ENCODE measurements at places on chromosomes 7 and 10.

DNA sequence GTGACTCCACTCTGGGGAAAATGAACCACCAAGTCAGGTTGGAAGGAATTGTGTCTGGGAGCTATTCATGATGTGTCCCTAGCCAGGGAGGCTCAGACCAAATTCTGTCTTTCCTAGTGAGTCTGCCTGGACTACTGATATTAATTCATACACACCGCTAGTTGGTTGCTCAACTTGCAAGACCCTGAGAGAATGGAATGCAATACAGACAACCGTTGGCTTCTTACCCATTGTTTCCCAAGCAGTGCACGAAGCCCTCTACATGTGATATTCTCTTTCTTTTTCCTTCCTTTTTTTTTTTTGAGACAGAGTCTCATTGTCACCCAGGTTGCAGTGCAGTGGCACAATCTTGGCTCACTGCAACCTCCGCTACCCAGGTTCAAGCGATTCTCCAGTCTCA lies 19.4 kb upstream of the SRGN start:
- DNase-seq = no peak
- no peak overlapping the region for H3K4me3 ChIP-seq
- H3K27ac ChIP-seq = no peak overlapping the region
- H3K27me3 ChIP-seq = no peaks in the 10 kb centered on the region

GRCh38 chr10:3123571-3124411 lies 48.8 kb downstream of the PITRM1 start:
- H3K27ac ChIP-seq = no peak overlapping the region
- H3K27me3 ChIP-seq = no peaks in the 10 kb centered on the region
- no peak for DNase-seq
- H3K4me1 ChIP-seq = peaks cover 29% of the 10 kb centered on the region
- H3K36me3 ChIP-seq = peaks cover 28% of the 10 kb centered on the region
- no peak overlapping the region for H3K4me3 ChIP-seq

DNA sequence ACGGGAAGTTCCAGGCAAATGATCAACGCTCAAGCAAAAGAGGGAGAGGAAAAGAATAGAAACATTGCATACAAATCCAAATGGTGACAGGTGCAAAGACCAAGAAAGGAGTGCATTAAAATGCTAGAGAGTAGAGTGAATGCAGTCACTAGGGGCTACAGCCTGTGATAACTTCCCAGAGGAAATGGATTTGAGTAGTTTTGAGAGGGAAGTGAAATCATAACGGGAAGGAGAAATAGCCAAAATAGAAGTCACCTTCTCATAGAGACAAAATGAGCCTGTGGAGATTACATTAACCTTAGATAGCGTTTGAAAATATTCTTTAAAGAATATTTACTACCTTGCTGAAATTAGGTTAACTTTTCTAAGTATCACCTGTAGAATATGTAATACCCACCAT lies 26.5 kb downstream of the NUP42 start:
- H3K27me3 ChIP-seq = peaks cover 6% of the 10 kb centered on the region
- no peak overlapping the region for H3K4me3 ChIP-seq
- H3K4me1 ChIP-seq = peaks cover 6% of the 10 kb centered on the region
- DNase-seq = no peak
- H3K36me3 ChIP-seq = peaks cover 7% of the 10 kb centered on the region
- no peak overlapping the region for H3K27ac ChIP-seq

- H3K27ac ChIP-seq = no peak overlapping the region
- no peak overlapping the region for H3K4me3 ChIP-seq
- DNase-seq = no peak
- no peaks in the 10 kb centered on the region for H3K36me3 ChIP-seq
- no peaks in the 10 kb centered on the region for H3K27me3 ChIP-seq
Measured at GRCh38 chr7:111511845-111512244, 50.4 kb downstream of the IMMP2L start.

DNA sequence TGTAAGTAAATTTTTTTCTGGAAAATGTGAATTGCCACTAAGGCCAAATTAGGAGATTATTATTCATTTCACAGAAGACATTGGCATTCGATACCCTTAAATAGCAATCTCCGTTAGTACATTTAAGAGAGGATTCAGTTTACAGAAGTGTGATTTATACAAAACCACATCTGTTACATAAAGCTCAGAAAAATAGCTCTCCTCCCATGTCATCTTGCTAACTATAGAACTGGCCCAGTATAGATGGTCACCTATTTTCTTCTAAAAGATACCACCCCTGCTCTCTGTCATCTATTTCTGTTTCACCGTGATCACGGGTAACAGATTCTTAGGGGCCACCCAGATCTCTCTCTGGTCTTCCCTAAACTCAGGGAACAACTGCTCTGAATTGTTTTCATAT lies 119.1 kb downstream of the HIP1 start:
- H3K4me1 ChIP-seq = peaks cover 11% of the 10 kb centered on the region
- H3K27me3 ChIP-seq = no peaks in the 10 kb centered on the region

- no peaks in the 10 kb centered on the region for H3K36me3 ChIP-seq
- H3K27ac ChIP-seq = no peak overlapping the region
- H3K4me3 ChIP-seq = no peak overlapping the region
- no peaks in the 10 kb centered on the region for H3K27me3 ChIP-seq
Measured at GRCh38 chr7:80272560-80273239, 138.1 kb downstream of the GNAI1 start.

- H3K27ac ChIP-seq = peak overlapping the region; percentile 87
- H3K4me3 ChIP-seq = no peak overlapping the region
- no peaks in the 10 kb centered on the region for H3K27me3 ChIP-seq
- no peaks in the 10 kb centered on the region for H3K36me3 ChIP-seq
Measured at GRCh38 chr7:98352621-98353020, 48.3 kb downstream of the BAIAP2L1 start.

DNA sequence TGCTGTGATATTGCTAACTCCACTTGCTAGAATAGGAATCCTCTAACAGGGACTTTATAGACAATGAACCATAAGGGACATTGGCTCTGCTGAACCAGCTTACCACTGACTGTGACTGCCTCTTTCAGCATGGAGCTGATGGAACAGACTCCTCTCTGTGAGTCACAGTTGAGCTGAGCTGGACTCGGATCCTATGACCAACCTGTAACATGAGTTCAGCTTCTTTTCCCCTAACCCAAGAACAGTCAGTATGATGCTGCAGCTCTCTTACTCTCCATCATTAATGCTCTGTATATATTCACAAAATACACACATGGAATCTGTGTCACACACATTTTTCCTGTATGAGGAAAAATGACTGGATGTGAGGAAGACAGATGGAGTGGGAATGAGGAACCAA lies 177.9 kb upstream of the BET1 start:
- no peak overlapping the region for H3K4me3 ChIP-seq
- H3K36me3 ChIP-seq = no peaks in the 10 kb centered on the region
- no peaks in the 10 kb centered on the region for H3K4me1 ChIP-seq
- no peaks in the 10 kb centered on the region for H3K27me3 ChIP-seq
- H3K27ac ChIP-seq = peak overlapping the region; percentile 15

- H3K4me3 ChIP-seq = no peak overlapping the region
- H3K27ac ChIP-seq = no peak overlapping the region
- no peaks in the 10 kb centered on the region for H3K27me3 ChIP-seq
- peak; percentile 37 for DNase-seq
- H3K4me1 ChIP-seq = no peaks in the 10 kb centered on the region
- H3K36me3 ChIP-seq = no peaks in the 10 kb centered on the region
Measured at GRCh38 chr10:90787393-90788198, 70.2 kb downstream of the HTR7 start.

DNA sequence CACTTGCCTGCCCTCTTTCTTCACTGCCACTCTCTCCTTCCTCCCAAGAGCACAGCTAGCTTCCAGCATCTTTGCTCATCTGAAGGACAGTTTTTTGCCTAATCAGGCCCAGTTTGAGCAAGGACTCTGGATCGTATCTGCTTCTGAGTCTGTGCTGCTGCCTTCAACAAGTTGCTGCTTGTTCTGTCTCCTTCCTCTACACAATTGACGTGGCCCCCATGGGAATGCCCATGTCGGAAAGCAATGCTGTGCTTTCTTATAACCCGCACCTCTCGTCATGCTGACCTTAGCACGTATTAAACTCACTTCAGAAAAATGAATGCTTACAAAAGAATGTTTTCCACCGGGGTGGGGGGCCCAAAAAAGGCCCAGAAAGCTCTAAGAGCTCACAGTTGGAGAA lies 324.7 kb upstream of the C7orf33 start:
- no peak overlapping the region for H3K27ac ChIP-seq
- DNase-seq = no peak
- H3K36me3 ChIP-seq = no peaks in the 10 kb centered on the region

GRCh38 chr10:117681104-117681503 lies 138.6 kb downstream of the EMX2 start:
- DNase-seq = no peak
- no peak overlapping the region for H3K27ac ChIP-seq
- H3K36me3 ChIP-seq = no peaks in the 10 kb centered on the region

GRCh38 chr10:100480002-100480401 lies 17.2 kb downstream of the WNT8B start:
- H3K27me3 ChIP-seq = peaks cover 67% of the 10 kb centered on the region
- H3K27ac ChIP-seq = no peak overlapping the region
- peaks cover 4% of the 10 kb centered on the region for H3K36me3 ChIP-seq

DNA sequence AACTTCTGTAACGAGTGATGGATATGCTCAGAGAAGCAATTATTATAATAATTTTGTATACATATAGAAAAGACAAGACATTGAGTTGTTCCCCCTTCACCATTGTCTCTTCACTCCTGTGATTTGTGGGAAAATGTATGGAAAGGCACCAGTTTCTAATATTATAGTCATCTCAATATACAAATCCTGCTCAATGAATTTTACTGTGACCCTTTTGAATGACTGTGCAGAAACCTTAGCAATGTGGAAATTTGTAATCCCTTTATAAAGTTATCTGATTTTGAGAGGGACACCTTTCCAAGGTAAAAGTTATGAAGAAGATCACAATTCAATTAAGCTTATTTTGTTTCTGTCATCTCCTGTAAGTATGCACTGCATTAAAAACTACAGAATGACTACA lies 74.3 kb upstream of the DKK1 start:
- no peak for DNase-seq
- H3K4me3 ChIP-seq = no peak overlapping the region
- H3K27me3 ChIP-seq = no peaks in the 10 kb centered on the region
- no peak overlapping the region for H3K27ac ChIP-seq
- H3K36me3 ChIP-seq = no peaks in the 10 kb centered on the region
- no peaks in the 10 kb centered on the region for H3K4me1 ChIP-seq

- H3K4me1 ChIP-seq = no peaks in the 10 kb centered on the region
- H3K27ac ChIP-seq = no peak overlapping the region
- H3K27me3 ChIP-seq = no peaks in the 10 kb centered on the region
- no peak for DNase-seq
Measured at GRCh38 chr7:114450431-114450830, 35.8 kb downstream of the FOXP2 start.

GRCh38 chr10:112054516-112054915 lies 129.0 kb downstream of the GPAM start:
- no peak overlapping the region for H3K4me3 ChIP-seq
- H3K36me3 ChIP-seq = no peaks in the 10 kb centered on the region
- DNase-seq = no peak
- H3K4me1 ChIP-seq = no peaks in the 10 kb centered on the region

- peaks cover 3% of the 10 kb centered on the region for H3K27me3 ChIP-seq
- no peak overlapping the region for H3K4me3 ChIP-seq
- no peaks in the 10 kb centered on the region for H3K4me1 ChIP-seq
- DNase-seq = peak; percentile 61
- no peaks in the 10 kb centered on the region for H3K36me3 ChIP-seq
Measured at GRCh38 chr7:29177963-29178600, 16.5 kb upstream of the CHN2 start.

DNA sequence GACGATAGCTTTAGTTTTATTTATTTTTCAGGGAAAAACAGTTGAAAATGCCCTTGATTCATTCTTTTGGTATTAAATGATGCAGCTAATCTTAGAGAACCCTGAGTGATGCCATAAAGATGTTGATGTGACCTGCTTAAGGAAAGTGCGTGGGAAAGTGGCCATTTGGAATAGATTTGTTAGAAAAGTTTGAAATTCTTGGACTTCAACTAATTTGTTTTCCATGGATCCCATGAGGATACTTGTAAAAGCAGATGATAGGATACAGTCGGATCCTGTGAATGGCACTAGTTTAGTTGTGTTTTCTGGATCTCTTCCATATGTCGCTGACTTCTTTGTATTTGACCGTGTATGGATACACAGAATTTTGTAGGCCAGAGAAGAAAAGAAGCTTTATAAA lies 69.0 kb downstream of the SEPTIN7 start:
- no peak overlapping the region for H3K27ac ChIP-seq
- no peaks in the 10 kb centered on the region for H3K4me1 ChIP-seq
- DNase-seq = peak; percentile 42
- H3K36me3 ChIP-seq = peaks cover 58% of the 10 kb centered on the region

- no peak overlapping the region for H3K27ac ChIP-seq
- DNase-seq = peak; percentile 7
- peaks cover 27% of the 10 kb centered on the region for H3K27me3 ChIP-seq
Measured at GRCh38 chr10:132096223-132096622, 30.5 kb downstream of the JAKMIP3 start.

GRCh38 chr7:33905389-33906032 lies at the start of gene BMPER:
Gene BMPER, plus strand, starts transcription at chr7:33905539. Its CDS starts 75 bp downstream, at chr7:33905614.
- DNase-seq = peak; percentile 39
- H3K27ac ChIP-seq = no peak within 1 kb of the TSS
- peaks cover 12% of the 10 kb centered on the region for H3K4me1 ChIP-seq
- H3K27me3 ChIP-seq = peaks cover 32% of the 10 kb centered on the region

DNA sequence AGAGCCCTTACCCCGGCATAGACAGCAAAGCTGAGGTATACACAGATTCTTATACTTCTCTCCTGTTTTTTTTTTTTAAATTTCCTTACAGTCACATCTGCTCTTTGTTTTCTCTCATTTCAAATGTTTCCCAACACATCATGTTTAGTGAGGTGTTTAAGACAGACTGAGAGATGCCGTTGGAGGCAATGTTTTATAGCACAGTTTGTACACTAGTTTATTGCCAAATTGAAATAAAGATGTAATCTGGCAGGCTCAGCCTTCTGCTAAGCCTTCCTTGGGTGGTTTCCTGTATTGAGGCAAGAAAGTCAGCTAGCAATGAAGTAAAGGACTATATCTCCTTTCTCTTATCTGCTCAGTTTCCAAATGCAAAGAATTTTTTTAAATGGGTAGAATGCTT lies 393.4 kb downstream of the SORCS1 start:
- H3K4me1 ChIP-seq = no peaks in the 10 kb centered on the region
- H3K27ac ChIP-seq = no peak overlapping the region
- H3K36me3 ChIP-seq = no peaks in the 10 kb centered on the region
- no peaks in the 10 kb centered on the region for H3K27me3 ChIP-seq

GRCh38 chr7:24799506-24799905 lies 42.2 kb upstream of the GSDME start:
- H3K27me3 ChIP-seq = no peaks in the 10 kb centered on the region
- H3K4me3 ChIP-seq = no peak overlapping the region

DNA sequence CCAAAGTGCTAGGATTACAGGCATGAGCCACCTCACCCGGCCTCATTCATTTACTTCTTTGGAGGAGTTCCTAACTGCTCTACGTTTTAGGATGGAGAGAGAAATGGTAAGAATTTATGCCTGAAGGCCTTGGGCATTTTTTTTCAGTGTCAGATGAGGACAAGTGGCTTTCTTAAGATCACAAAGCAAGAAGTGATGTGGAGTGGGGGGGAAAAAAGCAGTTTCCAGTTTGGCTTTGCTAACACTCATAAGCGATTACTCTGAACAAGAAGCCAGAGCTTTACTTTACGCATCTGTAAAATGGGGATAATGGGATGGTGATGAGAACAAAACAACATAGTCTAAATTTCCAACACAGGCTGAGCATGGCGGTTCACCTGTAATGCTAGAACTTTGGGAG lies 2.6 kb upstream of the PPIA start:
- no peak overlapping the region for H3K4me3 ChIP-seq
- H3K4me1 ChIP-seq = peaks cover 4% of the 10 kb centered on the region
- no peaks in the 10 kb centered on the region for H3K27me3 ChIP-seq

Data from mesenchymal stem cell (in vitro differentiated cells and primary cell).